ENCODE measurements at places on chromosomes 4 and X.

DNA sequence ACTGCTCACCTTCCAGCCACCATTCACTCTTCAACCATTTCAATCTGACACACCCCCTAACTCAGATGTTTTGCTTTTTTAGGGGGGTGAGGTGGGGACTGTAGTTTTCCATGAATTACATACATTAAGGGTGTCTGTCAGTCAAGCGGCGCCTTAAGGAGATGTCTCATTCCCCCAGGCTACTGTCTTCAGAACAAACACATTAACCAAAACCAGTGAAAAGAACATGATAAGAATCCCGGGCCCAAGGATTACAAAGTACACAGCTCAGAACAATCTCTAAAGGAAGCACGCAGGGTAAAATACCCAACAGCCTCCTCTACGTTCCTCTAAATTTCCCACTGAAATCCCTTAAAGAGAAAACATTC is 62.5 kb upstream of the IRF2 start:
- peak; percentile 23 for DNase-seq

- peak; percentile 77 for DNase-seq
Observed at GRCh38 chrX:19799319-19800182, 87.8 kb downstream of the SH3KBP1 start.

- DNase-seq = no peak
Observed at GRCh38 chr4:80963051-80963450, 67.5 kb upstream of the BMP3 start.

DNA sequence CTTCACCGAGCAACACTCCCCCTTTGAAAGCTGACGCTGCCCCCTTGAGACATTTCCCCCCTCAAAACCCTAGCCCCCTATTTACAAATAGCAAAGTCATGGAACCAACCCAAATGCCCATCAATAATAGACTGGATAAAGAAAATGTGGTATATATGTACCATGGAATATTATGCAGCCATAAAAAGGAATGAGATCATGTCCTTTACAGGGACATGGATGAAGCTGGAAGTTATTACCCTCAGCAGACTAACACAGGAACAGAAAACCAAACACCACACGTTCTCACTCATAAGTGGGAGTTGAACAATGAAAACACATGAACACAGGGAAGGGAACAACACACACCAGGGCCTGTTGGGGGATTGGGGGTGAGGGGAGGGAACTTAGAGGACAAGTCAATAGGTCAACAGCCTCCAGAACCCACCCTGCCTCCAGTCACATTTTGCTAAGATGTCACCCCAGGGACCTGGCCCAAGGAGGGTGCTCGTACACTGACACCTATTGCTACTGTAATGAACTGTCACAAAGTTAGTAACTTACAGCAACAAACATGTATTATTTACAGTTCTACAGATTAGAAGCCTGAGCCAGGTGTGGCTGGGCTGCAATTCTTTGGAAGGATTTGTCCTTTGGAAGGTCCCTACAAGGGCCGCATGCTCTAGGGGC is 20.6 kb downstream of the SCD5 start:
- no peak for DNase-seq

GRCh38 chr4:102469806-102470205 is 31.4 kb upstream of the NFKB1 start:
- DNase-seq = no peak

GRCh38 chr4:8270912-8271815 is 1.6 kb downstream of the HTRA3 start:
- DNase-seq = no peak

DNA sequence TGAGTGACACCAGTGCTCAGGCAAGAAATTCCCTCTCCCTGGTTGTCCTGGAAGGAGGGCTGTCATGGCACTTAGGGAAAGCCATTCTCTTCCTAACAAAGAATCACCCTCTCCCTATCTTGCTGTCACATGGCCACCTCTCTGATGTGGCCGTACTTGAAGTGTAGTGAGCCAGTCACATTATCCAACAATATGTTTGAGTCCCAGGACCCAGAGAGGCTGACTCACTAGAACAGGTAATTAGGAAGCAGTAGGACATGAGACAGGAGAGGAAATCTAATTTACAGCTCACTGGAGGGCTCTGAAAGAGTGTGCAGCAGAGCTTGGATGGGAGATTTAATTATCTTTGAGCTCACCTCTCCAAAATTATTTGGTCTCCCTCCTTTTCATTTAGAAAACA is 299.1 kb downstream of the ARHGAP24 start:
- no peak for DNase-seq

DNA sequence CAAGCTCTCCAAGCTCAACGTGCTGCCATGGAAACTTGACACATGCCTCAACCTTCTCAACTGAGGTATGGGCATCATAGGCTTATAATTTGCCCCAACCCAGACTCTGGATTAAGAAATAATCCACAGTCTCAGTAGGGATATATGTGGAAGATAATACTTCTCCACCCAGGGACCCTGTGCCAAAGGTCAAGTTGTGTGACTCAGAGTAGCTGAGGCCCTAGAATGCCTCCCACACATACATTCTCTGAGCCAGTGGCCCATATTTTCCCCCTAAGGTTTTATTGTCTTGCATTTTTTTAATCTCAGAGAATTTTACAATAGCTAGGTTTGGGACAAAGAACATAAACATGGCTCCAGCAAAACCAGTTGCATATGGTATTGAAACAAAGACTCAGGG is 283.1 kb downstream of the IDS start:
- DNase-seq = no peak

- no peak for DNase-seq
Observed at GRCh38 chrX:15834053-15834452, 20.6 kb downstream of the AP1S2 start.

GRCh38 chrX:53160297-53160983 is 64.6 kb downstream of the KDM5C start:
- no peak for DNase-seq

DNA sequence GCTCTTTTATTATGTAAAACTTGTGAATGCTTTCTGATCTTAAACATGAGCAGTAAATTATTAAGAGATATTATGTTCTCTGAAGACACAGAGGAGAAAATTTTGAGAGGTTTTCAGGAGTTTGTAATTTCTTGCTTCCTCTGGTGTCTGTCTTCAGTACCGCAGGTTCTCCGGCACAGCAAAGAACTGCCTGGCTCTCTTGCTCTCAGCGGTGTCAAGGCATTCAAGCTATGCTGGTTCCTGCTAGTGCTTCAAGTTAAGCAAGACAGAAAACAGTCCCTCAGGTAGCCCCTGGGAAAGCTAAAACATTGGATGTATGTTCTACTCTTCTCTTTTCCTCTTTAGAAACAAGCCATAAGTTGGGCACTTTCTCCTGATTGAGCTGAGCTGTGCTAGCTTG is 120.2 kb upstream of the CENPE start:
- no peak for DNase-seq

GRCh38 chrX:10175319-10175871 is 18.6 kb downstream of the CLCN4 start:
- no peak for DNase-seq

DNA sequence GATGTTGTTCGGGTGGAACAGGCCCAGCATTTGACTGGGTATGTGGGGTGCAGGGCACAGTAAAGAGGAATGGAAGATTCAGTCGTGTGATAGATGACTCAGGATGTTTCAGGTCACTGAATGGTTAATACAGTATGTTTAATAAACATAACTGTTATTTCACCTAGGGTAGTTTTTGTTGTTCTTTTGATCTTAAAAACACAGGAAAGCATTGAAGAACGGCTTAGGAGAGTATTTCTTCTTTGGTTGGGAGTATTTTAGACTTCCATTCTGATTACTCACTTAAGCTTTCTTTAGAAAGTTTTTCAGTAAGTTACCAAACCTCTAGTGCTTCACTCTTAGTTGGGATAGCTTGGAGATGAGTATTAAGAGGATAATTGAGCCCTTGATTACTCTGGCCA is 62.3 kb downstream of the STAG2 start:
- DNase-seq = no peak

GRCh38 chr4:94974773-94975172 is 217.0 kb downstream of the BMPR1B start:
- DNase-seq = no peak
